ENCODE measurements at places on chromosomes 2 and 18.

- DNase-seq: no peak
Observed at GRCh38 chr2:41061356-41061755, 609.5 kb upstream of the SLC8A1 start.

DNA sequence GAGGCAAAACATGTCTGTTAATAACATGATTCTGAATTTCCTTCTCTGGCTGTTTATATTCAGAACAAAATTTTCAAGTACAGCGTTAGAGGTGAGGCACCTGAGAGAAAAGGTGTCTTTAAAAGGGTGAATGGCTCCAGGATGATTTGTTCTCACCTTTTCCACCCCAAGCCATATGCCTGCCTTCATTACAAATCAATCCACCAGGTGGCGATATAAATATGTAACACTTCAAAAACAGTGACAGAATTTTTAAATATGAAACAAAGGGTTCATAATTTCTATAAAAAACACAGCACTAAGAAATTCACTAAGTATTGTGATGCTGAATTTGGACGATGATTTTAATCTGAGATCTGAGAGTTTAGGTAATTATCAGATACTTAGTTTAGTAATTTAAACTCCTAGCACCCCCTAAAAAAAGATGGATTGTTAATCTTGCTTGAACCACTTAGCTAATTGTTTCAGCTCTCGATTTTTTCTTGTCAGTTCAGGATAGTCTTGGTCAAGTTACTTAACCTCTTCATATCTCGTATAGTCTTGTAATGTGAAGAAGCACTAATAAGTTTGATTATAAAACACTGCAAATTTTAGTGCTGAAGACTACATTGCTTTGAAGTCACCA is 528.8 kb downstream of the CPS1 start:
- no peak for DNase-seq

DNA sequence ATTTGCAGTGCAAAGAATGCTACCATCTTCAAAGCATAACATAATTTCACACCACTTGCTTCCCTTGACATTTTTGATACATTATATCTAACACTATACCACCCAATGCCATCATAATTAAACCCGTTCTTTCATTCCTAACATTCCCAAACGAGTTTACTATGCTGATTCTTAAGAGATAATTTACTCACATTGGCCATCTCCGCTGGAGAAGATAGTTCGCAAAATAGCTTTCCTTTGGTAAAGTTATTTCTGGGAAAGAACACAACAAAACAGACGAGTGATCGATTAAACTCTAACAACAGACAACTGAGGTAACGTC is 716 bp downstream of the MMADHC start:
- DNase-seq: no peak

GRCh38 chr2:136057023-136057801 is 60.7 kb downstream of the CXCR4 start:
- no peak for DNase-seq

- DNase-seq: no peak
Observed at GRCh38 chr18:52408800-52409302, 68.9 kb downstream of the DCC start.

GRCh38 chr2:229408356-229408755 is 137.3 kb upstream of the PID1 start:
- no peak for DNase-seq

DNA sequence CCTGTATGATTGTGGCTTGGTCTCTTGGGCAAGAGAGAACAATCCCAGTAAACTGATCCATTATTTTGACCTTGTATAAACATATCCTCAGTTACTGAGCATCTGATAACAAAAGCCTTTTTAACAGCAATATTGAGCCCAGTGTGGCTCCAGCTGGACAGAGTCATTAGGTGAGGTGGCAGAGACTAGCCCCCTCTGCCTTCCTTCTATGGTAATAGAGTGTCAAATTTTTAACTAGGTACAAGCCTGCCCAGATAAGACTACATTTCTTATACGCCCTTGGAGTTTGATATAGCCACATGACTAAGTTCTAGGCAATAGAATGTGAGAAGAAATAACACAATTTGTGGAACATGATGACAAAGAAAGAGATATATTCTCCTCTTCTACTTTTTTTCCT is 56.2 kb downstream of the HNMT start:
- no peak for DNase-seq

GRCh38 chr2:217370391-217370790 is 510.5 kb upstream of the TNP1 start:
- no peak for DNase-seq

DNA sequence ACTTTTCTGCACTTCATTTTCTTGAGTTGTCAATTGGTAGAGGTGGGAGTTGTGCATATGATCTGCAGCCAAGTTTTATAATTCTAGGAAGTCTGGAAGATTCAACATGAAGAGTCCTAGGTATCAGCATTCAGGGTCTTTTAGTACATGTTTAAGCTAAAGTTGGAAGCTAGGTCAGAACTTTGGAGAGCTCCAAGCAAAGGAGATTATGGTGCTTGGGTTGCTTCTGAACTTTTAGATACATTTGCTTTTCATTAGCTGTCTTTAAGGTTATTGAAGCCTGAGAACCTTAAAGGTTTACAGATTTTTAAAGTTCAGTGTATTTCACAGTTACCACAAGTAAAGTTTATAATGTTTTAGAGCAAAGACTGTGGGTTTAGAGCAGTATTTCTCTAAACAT is 85.5 kb downstream of the EPC2 start:
- no peak for DNase-seq

GRCh38 chr2:167508709-167509108 is 620.4 kb downstream of the XIRP2 start:
- no peak for DNase-seq

GRCh38 chr2:164877169-164877568 is 35.5 kb upstream of the COBLL1 start:
- no peak for DNase-seq

DNA sequence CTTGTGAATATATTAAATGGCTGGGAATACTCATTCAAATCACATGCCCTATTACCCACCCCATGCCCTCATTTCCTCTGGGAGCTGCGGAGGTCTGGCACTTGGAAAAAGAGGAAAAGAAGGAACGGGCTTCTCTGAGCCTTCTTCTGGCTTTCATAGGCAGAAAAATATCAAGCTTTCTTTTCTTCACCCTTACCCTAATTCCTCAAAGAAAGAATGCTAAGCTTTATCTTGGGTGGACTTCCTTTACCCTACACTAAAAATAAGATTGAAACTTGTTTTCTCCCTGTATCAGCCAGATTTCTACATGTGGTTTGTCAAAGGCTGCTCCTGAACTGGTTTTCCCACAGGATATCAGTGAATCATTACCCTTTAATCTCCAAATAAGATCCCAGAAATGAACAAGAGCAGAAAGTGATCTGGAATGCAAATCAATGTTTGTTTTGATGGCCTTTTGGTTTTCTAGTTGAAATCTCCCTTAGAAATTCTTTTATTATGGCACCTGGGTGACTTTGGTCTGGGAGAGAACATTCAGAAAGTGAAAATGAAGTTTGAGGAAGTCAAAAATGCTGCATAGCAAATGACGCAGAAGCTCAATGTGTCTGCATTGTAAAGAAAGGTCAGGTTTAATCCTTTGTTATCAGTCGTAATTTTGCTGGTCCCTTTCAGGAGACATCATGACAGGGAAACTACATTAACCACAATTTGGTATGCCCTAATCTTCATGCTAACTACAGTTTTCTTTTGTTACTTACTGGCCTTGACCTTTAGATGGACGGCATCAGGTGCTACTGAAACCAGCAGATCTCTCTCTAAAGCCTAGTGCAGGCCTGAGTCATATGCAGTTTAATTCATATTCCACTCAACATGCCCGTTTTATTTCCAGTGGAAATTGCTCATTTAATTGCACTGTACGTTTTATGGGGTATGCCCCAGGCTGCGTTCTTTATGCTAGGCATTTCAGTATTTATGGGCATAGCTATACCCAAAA is 46.6 kb upstream of the HNRNPA3 start:
- no peak for DNase-seq

GRCh38 chr18:1875219-1875618 is 696.1 kb downstream of the METTL4 start:
- no peak for DNase-seq

- no peak for DNase-seq
Observed at GRCh38 chr18:56869189-56869777, 218.1 kb downstream of the WDR7 start.

DNA sequence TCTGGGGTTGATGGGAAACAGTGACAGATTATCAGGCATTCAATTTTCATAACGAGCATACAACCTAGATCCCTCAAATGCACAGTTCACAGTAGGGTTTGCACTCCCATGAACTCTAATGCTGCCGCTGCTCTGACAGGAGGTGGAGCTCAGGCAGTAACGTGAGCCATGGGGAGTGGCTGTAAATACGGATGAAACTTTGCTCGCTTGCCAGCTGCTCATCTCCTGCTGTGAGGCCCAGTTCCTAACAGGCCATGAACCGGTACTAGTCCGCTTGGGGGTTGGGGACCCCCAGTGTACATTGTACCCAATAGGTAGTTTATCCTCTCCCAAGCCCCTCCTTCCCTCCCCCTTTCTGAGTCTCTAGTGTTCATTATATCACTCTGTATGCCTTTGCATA is 94.6 kb downstream of the PTH2R start:
- no peak for DNase-seq

- no peak for DNase-seq
Observed at GRCh38 chr18:76391038-76391437, 104.0 kb downstream of the ZNF516 start.

DNA sequence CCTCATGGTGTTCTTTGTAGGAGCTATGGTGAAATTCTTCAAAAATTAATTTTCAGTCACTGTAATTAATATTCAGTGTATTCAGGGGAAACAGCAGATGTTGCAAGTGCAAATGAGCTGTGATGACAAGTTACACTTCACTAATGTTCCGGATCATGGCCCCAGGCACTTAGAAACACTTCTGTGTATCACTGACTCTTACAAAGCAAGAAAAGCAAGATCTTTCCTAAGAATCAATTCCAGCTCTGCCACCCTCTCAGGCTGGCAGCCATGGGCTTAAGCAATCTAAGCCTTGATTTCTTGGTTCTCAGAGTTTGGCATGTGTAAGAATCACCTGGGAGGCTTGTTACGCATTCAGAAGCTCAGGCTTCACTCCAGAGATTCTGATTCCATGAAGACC is 78.0 kb downstream of the MARCHF4 start:
- DNase-seq: no peak

DNA sequence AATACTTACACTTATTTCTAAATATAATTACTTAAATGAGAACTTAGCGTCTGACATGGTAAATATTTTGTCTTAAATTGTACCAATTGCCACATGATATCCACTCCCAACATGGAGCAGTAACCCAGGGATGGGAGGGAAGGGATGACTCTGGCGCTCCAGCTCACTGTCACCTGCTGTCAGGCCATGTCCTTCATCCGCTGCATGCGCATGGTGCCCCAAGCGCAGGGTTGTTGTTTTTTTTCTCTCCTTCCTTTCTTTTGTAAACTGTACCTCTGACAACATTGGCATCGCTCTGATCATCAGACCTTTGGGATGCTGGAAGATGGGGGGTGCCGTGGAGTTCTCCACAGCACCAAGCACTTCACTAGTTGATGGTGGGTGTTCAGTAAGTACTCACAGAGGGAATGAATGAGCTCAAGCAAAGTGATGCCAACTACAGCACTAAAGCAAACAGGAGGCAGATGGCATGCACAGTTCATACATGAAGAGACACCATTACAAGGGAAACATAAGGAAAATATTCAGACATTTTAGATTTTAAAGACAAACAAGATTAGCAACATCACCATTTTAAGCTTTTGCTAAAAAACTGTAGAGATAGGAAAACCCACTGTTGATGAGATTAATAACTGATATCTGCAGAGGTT is 247.8 kb downstream of the GBX2 start:
- no peak for DNase-seq

- no peak for DNase-seq
Observed at GRCh38 chr18:54159906-54160305, 64.6 kb downstream of the MBD2 start.

GRCh38 chr2:47024046-47024445 is 108.4 kb upstream of the MCFD2 start:
- DNase-seq: no peak

GRCh38 chr2:102010902-102011301 is 19.1 kb downstream of the IL1R2 start:
- no peak for DNase-seq

DNA sequence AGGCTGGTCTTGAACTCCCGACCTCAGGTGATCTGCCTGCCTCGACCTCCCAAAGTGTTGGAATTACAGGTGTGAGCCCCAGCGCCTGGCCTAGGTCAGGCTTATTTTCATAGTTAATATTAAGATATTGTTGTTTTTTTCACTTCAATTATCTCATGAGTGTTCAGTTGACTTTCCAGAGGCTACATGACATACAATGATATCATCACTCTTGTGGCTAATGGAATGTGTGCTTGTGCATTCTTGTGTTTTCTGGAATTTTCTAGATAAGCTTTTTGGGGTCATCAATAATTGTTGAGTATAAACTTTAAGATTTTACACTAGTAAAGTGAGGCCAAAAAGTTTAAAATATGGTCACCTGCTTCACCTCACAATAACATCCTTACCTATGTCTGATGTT is 180.9 kb downstream of the FIGN start:
- no peak for DNase-seq

DNA sequence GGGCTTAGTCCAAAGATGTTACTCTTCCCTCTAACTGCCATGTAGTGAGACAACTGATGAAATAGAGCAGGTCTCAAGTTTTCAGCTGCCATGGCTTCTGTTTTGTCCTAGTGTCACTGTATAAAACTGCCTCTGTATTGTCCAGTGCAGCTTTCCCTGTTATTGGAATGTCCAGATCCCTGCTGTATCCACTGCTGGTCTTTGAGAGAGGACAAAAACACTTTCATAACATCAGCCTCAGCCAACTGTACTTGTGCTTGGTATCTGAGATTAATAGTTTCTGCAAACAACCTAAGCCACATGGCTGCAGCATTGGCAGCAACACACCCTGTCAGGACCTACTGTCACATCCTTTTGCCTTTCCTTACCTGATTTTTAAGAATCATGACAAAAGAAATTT is 480.2 kb downstream of the LPIN1 start:
- DNase-seq: no peak

DNA sequence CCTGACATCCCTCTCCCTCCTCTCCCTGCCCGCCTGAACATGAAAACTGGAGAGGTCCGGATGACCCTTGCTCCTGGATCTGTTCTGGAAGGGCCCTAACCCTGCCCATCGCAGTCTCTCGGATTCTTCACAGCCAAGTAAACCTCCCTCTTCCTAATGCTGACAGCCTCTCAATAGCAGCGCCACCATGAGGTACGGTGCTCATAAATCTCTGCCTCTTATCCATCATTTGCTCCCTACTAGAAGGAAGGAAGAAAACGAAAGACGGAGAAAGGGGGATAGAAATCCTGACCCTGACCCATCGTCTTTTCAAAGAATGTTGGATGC is 257.9 kb downstream of the BCL11A start:
- no peak for DNase-seq

GRCh38 chr2:187447336-187447735 is 716 bp downstream of the CALCRL start:
- no peak for DNase-seq
